ENCODE measurements at places on chromosomes 5 and 9. TPM values are rescaled to one million over a fixed set of nuclear protein-coding genes. Genes with fewer than 3 reads are reported as not detected.

The GLRA1 gene
- polyA plus RNA-seq = not detected

The PRRX2 gene
- polyA plus RNA-seq = 0.83 TPM

GRCh38 chr5:63125862-63126261, 547.2 kb downstream of the LRRC70 start:
- no peak for DNase-seq

DNA sequence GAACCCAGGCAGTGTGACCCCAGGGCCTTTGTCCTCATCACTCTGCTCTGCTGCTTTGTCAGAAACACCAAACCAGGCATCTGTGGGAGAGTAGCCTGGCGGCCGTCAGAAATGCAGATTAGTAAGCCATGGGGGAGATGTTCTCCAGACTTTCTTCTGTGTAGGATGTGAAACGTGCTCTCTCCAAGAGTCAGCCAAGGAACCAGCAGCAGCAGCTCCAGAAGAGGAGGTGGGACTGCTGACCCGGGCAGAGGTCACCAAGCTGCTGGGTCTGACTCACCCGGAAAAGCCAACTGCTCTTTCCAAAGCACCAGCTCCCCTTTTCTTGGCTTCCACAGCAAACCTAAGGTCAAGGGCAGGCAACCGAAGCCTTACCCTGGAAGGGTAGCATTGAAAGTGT, 14.4 kb upstream of the ABLIM3 start:
- no peak for DNase-seq

DNA sequence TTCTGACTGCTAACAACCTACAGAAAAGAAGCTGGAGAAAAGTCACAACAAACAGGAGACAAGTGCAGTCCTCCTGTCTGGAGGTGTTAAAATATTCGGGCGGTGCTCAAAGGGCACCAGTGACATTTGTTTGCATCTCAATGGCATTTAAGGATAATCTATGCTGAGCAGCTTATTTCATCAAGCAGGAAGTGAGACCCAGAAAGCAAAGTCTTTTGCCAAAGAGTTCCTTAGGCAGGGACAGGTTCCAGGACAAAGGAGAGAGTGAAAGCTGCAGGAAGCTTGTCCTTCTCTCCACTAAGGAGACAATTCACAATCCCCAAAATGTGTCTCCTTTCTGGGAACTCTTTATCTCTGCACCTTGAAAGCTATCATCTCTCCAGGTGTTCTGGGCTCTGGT, 38.7 kb upstream of the CDK20 start:
- no peak for DNase-seq

DNA sequence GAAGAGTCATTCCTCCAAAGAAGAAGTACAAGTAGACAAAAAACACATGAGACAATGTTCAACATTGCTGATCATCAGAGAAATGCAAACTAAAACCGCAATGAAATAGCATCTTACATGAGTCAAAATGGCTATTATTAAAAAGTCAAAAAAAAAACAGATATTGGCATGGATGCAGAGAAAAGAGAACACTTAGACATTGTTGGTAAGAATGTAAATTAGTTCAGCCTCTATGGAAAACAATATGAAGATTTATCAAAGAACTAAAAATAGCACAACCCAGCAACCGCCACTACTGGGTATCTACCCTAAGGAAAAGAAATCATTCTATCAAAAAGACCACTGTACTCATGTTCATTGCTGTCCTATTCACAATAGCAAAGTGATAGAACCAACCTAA, 157.5 kb downstream of the CHSY3 start:
- no peak for DNase-seq

- no peak for DNase-seq
Observed at GRCh38 chr5:122172207-122172606, 42.9 kb downstream of the ZNF474 start.

- no peak for DNase-seq
Observed at GRCh38 chr5:91058575-91058974, 324.5 kb downstream of the ARRDC3 start.

- peak; percentile 65 for DNase-seq
Observed at GRCh38 chr9:18438300-18438925, 35.5 kb upstream of the ADAMTSL1 start.

GRCh38 chr5:133957080-133957479, 11.3 kb downstream of the C5orf15 start:
- no peak for DNase-seq

- no peak for DNase-seq
Observed at GRCh38 chr5:28807195-28807729, 1768.9 kb upstream of the CDH9 start.

DNA sequence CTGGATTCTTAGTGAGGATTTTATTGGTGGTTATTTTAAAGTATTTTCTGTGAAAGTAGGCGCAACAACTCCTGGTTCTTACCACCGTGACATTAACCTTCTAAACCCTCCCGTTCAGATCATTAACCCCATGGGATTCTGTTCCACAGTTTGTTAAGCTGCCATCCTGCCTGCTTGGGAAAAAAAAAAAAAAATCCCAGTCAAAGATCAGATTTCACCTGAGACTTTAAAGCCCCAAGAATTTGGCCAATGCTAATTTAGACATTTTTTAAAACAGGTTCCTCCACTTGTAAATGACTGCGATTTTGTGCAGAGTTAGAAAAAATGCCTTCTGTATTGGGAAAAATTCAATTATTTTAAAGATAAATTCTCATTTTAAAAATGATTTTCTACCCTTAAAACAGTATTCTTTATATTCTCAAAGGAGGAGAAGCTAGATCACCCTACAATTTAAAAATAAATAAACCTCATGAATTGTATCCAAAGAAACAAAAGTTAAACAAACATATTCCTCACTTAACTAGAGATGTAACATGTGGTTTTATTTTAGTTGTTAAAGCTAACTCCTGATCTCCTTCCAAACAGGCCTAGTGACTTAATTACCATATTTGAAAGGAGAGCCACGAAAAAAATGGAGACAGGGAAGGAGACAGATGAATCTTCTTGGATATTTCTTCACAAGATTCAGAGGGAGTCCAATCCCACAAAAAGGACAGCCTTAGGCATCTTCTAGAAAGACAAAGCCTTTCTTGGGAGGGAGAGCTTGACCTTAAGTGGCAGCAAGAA, 93.1 kb upstream of the IFNK start:
- DNase-seq = no peak

GRCh38 chr5:131211669-131212068, 40.9 kb downstream of the LYRM7 start:
- no peak for DNase-seq

All from SK-N-SH (cell line).